Fibroblast of lung (primary cell): ENCODE measurements at places on chromosomes 5 and 9. TPM values are rescaled to one million over a fixed set of nuclear protein-coding genes. Genes with fewer than 3 reads are reported as not detected.

Gene PCDHGA8
- total RNA-seq, result 2.6 and 4.6 TPM in 2 replicates

GRCh38 chr9:133003671-133004090 lies 25.2 kb downstream of the GFI1B start:
- no peak for DNase-seq

Gene EQTN
- total RNA-seq, result not detected in 2 replicates

DNA sequence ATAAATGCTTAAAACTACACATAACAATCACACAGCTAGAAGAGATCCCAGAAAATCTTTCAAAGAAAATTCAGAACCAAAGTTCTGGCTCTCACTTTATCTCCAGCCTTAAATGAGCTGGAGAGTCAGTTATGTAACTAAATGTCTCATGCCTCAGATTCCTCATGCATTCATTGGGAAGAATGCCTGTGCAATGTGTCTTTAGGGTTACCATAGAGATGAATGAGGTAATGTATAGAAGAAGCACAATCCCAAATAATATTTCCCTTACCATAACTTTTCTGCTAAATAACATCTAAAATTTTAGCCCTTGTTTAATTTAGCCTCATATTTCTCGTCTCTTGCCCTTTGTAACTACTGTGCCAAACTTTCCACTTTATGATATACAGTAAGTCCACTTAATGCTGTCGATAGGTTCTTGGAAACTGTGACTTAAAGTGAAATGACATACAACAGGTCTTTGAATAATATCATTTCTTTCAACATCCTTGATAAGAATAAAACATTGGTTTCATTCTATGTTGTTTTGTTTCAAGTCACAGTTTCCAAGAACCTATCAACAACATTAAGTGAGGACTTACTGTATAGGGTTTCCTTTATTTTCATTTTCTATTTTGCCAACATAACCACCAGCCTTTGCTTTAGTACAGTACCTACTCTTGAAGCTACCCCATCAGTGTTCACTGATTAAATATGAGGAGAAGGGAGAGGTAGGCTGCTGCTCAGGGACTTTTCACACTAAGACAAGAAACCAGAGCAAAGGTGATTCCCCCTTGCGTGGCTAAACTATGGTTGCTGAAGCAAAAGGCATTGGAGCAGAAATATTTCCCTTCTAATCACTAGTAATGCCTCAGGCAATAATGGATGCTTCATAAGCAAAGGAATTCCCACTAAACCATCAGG lies 295.7 kb upstream of the PTGER4 start:
- peak; percentile 58 for DNase-seq

- DNase-seq, result no peak
Observed at GRCh38 chr5:124801551-124801950, 55.1 kb upstream of the ZNF608 start.

GRCh38 chr5:150408231-150408943 lies 4.3 kb downstream of the CD74 start:
- DNase-seq, result no peak

- no peak for DNase-seq
Observed at GRCh38 chr5:167895899-167896659, 395.4 kb upstream of the WWC1 start.

GRCh38 chr5:56494300-56494731 lies 261.2 kb upstream of the ANKRD55 start:
- DNase-seq, result peak; percentile 65

DNA sequence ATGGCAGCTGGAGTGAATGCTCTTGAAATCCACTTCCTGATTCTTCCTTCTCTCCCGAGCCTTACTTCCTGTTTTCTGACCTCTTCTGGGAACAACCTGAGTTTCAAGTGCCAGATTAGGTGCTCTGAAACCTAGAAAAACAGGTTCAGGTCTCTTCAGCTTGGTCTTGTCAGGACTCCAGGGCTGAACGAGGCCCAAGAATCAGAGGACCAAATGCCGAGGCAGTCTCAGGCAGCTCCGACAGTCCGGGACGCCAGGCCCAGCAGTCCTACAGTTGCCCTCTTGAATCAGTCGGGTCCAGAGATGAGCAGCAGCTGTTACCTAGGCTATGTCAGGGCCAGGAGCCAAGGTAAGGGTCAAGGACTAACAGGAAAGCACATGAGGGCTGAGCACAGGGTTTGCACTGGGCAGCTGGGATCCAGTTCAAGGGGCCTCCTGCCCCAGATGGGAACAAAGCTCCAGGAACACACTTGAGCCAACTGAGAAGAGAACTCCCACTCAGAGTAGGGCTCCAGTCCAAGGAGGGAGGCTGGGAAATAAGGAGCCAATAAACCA lies 38.3 kb upstream of the ADRA1B start:
- DNase-seq, result no peak

DNA sequence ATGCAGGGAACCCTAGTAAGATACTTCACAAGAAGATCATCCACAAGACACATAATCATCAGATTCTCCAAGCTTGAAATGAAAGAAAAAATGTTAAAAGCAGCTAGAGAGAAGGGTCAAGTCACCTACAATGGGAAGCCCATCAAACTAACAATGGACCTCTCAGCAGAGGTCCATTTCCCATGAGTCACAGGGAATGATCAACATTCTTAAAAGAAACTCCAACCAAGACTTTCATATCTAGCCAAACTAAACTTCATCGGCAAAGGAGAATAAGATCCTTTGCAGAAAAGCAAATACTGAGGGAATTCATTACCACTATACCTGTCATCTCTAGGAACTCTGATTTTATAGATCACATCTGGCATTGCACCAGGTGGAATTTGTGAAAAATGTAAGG lies 52.9 kb upstream of the SPATA31E1 start:
- DNase-seq, result peak; percentile 68

Gene SEMA6A
- total RNA-seq, result 0.17 and 0.26 TPM in 2 replicates
